ENCODE measurements at places on chromosomes 2 and 18.
A peak's percentile ranks its signal among the peaks of the same experiment; 100 is the strongest.

DNA sequence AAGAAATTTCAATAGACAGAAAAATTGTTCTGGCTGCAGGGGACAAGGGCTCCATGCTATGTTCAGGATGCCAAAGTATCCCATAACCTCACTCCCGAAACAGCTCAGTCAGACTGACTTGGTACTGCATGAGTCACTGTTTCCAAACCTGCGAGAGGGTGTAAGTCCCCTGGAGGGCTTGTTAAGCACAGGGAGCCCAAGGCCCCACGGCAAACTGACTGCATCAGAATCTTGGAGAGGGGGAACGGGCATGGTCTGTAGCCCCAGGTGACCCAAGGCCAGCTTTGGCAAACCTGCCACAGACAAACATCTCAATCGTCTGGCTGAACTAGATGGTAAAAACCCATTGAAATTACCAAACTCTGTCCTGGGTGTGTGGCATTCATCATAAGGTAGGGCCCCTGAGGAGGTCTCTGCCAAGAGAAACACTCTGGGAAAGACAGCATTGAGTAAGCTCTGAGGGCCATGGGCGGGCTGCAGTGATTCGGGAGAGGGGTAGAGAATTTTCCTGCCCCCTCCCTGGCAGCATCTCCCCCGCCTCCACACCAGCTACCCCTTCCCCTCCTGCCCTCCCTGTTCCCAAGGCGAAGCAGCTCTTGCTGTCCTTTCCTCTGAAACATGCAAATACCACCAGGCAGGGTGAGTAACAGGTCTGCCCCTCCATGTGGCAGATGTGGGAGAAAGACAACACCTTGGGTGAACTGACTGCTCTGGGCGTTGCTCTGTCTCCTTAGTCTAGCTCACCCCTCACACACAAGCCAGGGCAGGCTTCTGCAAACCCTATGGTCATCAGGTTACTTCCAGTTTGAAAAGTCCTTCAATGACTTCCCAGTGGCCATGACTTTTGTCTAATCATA lies 274.7 kb upstream of the SIX2 start:
- no peak for DNase-seq

- no peak for DNase-seq
These were observed 482.9 kb upstream of the HS6ST1 start for GRCh38 chr2:128801576-128801975.

- DNase-seq: no peak
These were observed 81.6 kb downstream of the PTGR3 start for GRCh38 chr18:75127143-75128021.

DNA sequence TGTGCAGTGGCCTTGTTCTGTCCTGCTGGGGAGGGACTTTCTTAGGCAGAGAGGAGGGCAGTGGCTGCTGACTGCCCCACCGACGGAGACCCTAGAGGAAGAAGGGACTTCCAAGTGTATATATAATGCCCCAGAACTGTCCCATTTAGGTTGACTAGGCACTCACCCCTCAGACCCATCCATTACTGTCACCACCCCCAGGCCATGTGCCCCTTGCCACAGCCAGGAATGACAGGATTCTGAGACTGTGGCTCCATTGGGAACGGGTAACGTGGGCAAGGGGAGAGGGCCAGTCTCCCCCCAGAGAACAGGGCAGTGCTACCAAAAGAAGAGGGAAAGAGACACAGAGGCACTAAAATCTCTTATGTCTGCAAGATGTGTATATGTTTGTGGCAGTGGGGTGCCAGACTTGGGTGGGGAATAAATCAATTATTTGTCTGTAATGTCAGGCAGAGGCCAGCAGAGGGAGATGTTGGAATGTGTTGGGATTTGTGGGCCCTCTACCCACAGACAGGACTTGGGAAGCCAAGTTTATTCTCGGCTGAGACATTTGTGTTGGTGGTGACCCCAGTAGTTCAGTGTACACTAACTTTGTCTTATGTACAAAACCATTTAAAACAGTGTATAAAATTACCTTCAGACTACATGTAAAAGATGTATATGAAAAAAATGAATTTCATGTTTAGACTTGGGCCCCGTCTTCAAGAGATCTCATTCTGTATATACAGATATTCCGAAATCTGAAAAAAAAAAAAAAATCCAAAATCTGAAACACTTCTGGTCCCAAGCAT lies 24.0 kb upstream of the TMEM37 start:
- DNase-seq: peak; percentile 9

DNA sequence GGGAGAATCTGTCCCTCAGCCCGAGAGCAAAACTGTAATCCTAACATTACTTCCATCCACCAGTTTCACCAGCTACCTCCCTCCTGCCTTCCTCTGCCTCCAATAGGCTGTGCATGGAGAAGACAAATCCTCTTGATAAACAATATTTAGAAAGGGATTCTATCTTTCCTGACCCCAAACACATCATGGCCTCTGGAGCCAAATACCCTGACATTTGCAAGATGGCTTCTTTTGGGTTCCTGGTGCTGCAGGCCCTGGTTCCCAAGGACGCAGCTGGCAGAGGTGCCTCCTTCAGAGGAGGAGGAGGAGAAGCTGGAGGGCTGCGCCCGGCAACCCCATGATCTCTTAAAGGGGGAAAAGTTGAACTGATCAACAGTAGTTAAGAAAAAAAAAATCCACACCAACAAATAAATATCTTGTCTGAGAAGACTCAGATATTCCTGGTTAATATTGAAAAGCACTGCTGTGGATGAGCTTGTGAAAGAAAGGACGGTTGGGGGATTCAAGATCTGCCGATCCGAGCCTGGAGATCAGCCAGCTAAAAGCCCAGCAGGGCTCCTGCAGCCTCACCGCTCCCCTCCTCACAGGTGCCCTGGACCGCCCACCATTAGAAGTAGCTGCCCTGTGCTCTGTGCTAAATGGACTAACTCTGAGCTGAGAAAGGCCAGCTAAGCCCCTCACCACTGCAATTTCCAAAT lies 116.8 kb downstream of the MSH2 start:
- DNase-seq: no peak

GRCh38 chr2:68385220-68385906 lies 20.3 kb downstream of the PLEK start:
- DNase-seq: no peak

DNA sequence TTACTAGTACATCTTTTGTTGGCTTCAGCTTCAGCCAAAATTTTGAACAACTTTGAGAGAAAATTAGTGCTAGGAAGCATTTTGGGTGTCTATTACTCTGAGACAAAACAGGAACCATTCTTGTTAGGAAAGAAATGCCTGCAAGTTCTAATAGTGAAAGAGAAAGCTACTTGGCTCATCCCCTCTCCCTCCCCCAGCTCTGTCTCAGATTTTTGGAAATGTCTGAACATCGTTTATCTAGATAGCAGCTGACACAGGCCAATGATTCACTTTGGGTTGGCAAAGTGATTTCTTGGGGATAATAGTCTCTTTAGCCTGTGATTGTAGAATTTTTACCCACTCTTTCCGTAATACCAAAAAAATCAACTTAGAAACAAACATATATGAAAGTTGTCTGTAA lies 42.3 kb upstream of the PTPRM start:
- DNase-seq: no peak

DNA sequence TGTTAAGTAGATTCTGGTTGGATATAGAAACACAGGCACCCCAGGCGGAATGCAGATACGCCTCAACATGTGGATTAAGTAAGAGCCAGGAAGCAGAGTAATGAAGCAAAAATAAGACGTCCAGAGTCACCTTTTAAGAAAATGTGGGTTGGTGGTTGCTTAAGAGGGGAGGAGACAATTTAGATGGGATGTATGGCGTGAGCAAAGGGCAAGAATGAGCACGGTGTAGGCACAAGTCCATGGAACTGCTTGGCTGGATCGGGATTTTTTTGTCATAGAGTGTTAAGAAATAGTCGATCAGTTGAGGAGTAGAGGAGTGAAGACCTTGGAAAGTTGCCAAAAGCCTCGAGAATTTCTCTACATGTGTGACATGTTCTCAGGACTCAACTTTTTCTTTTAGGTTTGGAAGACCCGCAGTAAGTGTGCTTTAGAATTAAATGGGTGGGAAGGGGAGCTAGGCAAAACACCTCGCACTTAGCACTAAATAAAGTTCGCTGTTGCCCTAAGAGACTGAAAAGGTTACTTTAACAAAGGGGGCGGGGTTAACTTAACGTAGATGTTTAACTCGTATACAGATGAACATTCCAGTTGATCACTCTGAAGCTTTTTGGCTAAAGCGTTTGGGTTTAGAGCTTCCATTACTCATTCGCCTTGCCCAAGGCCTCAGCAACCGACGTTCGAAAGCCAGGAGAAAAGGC lies 716 bp upstream of the SLC39A10 start:
- DNase-seq: no peak

DNA sequence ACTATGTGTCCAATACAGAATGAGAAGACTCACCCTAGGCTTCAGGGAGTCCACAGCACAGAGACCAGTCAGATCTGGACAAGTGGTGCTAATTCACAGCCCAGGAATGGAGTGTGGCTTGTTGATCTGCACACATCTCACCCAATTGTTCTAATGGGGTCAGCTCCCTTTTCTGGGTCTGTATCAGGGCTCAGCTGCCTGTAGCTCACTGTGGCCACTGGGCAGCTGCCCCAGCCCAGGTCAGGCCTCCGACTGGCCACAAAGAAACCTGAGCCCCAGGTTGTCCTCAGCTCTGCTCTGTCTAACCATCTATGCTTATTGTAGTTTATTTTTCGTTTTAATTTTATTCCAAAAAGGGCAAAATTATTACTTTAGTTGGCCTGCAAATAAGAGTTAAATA lies 202.3 kb upstream of the RAB6C start:
- no peak for DNase-seq

GRCh38 chr2:235537587-235537986 lies 43.7 kb downstream of the AGAP1 start:
- no peak for DNase-seq

GRCh38 chr2:122955776-122956175 lies 1069.3 kb upstream of the CNTNAP5 start:
- DNase-seq: no peak

DNA sequence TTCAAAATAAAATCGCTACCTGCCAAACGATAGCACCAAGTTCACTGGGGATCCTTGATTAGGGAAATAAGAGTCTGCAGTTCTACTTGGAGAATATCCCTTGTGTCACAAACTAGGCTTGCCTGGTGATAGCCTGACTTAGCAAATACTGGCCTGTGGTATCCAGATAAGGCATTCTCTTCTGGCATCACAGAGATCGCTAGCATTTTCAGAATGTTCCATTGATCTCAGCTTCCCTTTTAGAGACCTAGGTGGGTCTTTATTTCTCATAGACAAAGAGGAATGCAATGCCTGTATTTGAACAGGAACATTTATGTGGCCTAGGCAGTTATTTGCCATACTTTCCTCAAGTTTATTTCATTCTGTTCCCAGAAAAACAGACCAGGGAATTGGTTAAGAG lies 349.1 kb downstream of the STK39 start:
- DNase-seq: no peak

GRCh38 chr2:196259507-196260481 lies 88.4 kb upstream of the STK17B start:
- no peak for DNase-seq

- DNase-seq: no peak
These were observed 216.1 kb downstream of the HAUS1 start for GRCh38 chr18:46320297-46320696.

- DNase-seq: no peak
These were observed 12.5 kb downstream of the SPTBN1 start for GRCh38 chr2:54468673-54469072.

DNA sequence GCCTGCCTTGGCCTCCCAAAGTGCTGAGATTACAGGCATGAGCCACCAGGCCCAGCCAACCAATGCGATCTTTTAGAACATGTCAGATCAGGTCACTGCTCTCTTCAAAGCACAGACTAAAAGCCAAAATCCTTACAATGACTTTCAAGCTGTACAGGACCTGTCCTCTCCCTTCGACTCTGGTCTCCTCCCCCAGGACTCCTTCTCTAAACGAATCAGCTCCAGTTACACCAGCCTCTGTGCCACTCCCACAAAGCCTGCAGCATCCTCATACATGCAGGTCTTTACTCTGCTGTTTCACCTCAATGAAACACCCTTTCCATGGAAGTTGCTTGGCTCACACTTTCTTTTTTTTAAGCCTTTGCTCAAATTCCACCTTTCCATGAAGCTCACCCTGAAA lies 436.0 kb downstream of the METTL4 start:
- DNase-seq: no peak

DNA sequence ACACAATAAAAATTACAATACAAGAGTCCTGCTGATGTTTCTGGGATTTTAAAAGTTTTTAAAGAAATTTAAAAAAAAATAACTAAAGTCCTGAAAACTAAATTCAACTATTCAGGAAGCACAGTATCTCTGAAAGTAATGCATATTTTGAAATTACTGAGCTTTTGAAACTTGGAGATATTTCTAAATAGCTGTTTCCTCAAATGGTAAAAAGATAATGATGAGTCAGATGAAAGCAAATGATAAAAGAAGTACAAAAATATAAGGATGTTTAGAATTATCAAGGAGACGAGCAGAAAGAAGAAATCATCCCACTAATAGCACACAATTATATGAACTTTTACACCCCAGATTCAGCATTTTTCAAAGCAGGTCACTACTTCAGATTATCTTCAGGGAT lies 90.2 kb upstream of the SLC25A52 start:
- DNase-seq: no peak

- DNase-seq: no peak
These were observed 113.5 kb upstream of the ETAA1 start for GRCh38 chr2:67283641-67284040.

DNA sequence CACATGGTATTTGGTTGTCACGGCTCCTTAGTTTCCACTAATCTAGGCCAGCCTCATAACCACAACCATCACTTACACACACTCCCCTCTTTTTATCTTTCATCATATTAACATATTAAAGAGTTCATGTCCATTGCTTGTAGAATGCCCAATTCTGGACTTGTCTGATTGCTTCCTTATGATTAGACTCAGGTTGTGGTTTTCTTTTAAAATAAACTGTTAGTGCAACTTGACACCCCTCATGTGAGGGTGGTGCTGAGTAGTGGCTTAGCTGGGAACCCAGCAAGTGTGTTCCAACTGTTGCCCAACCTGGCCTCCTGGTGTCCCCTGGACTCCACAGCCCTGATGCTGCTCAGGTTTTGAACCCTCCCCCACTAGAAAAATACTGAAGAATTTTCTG lies 20.1 kb upstream of the CD207 start:
- DNase-seq: no peak

Data from stimulated activated CD4-positive, alpha-beta T cell treated with anti-CD3 and anti-CD28 coated beads, Interleukin-1b, Interleukin-23, amount 100 ng/mL, for 4 hours (primary cell).